A549 treated with dexamethasone at 1 μM for 4 hours (cell line): ENCODE measurements at places on chromosomes 11 and 22. TPM values are rescaled to one million over a fixed set of nuclear protein-coding genes. Genes with fewer than 3 reads are reported as not detected.

Gene IFITM10
- total RNA-seq: 1.1 to 2.7 TPM (median 1.3 TPM) in 5 replicates

Gene NOX4
- 0.17 TPM in 1 of 5 replicates, not detected in the others for total RNA-seq

Gene RIC3
- 1.1 to 2.3 TPM (median 2.0 TPM) in 5 replicates for total RNA-seq

Gene CWF19L2
- 3.5 to 4.2 TPM (median 4.0 TPM) in 5 replicates for total RNA-seq

Gene POTEH
- not detected in 5 replicates for total RNA-seq

Gene RTN4RL2
- total RNA-seq: 41.3 to 86.1 TPM (median 84.7 TPM) in 5 replicates

Gene MRGPRX4
- not detected in 5 replicates for total RNA-seq

Gene MMP13
- total RNA-seq: not detected in 5 replicates

Gene HEPHL1
- total RNA-seq: not detected in 5 replicates

Gene NNMT
- 282 to 357 TPM (median 321 TPM) in 5 replicates for total RNA-seq

Gene PAX6
- 0.54 to 1.3 TPM (median 0.82 TPM) in 5 replicates for total RNA-seq

Gene DUSP8
- 0.78 to 1.8 TPM (median 1.3 TPM) in 5 replicates for total RNA-seq

Gene POU2AF2
- not detected in 5 replicates for total RNA-seq

Gene MAP6
- total RNA-seq: 1.4 to 2.3 TPM (median 1.7 TPM) in 5 replicates

Gene CD3E
- not detected in 5 replicates for total RNA-seq

Gene MMP12
- total RNA-seq: 0.04 to 0.12 TPM (median 0.08 TPM) in 4 of 5 replicates, not detected in the other

Gene SMIM35
- not detected in 5 replicates for total RNA-seq

Gene NCAPD3
- 15.6 to 25.5 TPM (median 22.0 TPM) in 5 replicates for total RNA-seq

Gene ENTHD1
- total RNA-seq: not detected in 5 replicates

Gene CLDN5
- total RNA-seq: not detected in 5 replicates

Gene OR8D4
- not detected in 5 replicates for total RNA-seq

Gene ISX
- total RNA-seq: not detected in 5 replicates

Gene ADAMTS8
- total RNA-seq: 1.1 to 2.3 TPM (median 1.9 TPM) in 5 replicates

Gene SELENOM
- 53.7 to 62.7 TPM (median 56.7 TPM) in 5 replicates for total RNA-seq

Gene KRTAP5-11
- not detected in 5 replicates for total RNA-seq

Gene NDUFS8
- 256 to 362 TPM (median 333 TPM) in 5 replicates for total RNA-seq

Gene SPI1
- 0.19 to 0.21 TPM in 2 of 5 replicates, not detected in the others for total RNA-seq

Gene OR52E5
- total RNA-seq: not detected in 5 replicates

Gene MUC5AC
- total RNA-seq: 0.60 to 2.9 TPM (median 1.6 TPM) in 5 replicates

Gene TEX12
- not detected in 5 replicates for total RNA-seq

Gene TSSK2
- not detected in 5 replicates for total RNA-seq

Gene OSM
- 0.11 TPM in 1 of 5 replicates, not detected in the others for total RNA-seq

Gene APOBEC3B
- total RNA-seq: 26.4 to 32.3 TPM (median 29.2 TPM) in 5 replicates

Gene THAP12
- 44.3 to 57.7 TPM (median 52.8 TPM) in 5 replicates for total RNA-seq

Gene DCHS1
- total RNA-seq: 0.07 to 0.15 TPM (median 0.09 TPM) in 5 replicates

Gene RTN4R
- 6.7 to 13.7 TPM (median 12.4 TPM) in 5 replicates for total RNA-seq

Gene F2
- 2.0 to 2.9 TPM (median 2.1 TPM) in 5 replicates for total RNA-seq

Gene FZD4
- total RNA-seq: 1.1 to 1.8 TPM (median 1.4 TPM) in 5 replicates

Gene MOGAT2
- total RNA-seq: 0.05 to 0.09 TPM in 2 of 5 replicates, not detected in the others

Gene POU2AF1
- 0.04 to 0.31 TPM in 2 of 5 replicates, not detected in the others for total RNA-seq

Gene BAIAP2L2
- total RNA-seq: 4.9 to 8.7 TPM (median 7.9 TPM) in 5 replicates

Gene ARRB1
- total RNA-seq: 16.2 to 30.9 TPM (median 29.5 TPM) in 5 replicates
